ENCODE measurements at places on chromosomes 7 and 10.

DNA sequence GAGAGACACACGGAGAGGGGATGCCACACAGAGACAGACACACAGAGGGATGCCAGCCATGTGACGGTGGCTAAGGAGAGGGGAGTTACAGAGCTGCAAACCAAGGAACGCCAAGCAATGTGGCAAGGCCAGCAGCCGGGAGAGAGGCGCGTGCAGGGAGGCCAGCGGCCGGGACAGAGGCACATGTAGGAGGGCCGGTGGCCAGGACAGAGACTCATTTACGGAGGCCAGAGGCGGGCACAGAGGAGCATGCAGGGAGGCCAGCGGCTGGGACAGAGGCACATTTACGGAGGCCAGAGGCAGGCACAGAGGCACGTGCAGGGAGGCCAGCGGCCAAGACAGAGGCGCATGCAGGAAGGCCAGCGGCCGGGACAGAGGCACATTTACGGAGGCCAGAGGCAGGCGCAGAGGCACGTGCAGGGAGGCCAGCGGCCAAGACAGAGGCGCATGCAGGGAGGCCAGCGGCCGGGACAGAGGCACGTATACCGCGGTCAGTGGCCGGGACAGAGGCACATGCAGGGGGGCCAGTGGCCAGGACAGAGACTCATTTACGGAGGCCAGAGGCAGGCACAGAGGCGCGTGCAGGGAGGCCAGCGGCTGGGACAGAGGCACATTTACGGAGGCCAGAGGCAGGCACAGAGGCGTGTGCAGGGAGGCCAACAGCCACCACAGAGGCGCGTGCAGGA is 40.4 kb downstream of the INSIG1 start:
- DNase-seq, result no peak

- DNase-seq, result no peak
These were observed 56.6 kb upstream of the LAMB1 start for GRCh38 chr7:108059526-108059925.

- DNase-seq, result no peak
These were observed 32.7 kb downstream of the PRKAG2 start for GRCh38 chr7:151844071-151844824.

DNA sequence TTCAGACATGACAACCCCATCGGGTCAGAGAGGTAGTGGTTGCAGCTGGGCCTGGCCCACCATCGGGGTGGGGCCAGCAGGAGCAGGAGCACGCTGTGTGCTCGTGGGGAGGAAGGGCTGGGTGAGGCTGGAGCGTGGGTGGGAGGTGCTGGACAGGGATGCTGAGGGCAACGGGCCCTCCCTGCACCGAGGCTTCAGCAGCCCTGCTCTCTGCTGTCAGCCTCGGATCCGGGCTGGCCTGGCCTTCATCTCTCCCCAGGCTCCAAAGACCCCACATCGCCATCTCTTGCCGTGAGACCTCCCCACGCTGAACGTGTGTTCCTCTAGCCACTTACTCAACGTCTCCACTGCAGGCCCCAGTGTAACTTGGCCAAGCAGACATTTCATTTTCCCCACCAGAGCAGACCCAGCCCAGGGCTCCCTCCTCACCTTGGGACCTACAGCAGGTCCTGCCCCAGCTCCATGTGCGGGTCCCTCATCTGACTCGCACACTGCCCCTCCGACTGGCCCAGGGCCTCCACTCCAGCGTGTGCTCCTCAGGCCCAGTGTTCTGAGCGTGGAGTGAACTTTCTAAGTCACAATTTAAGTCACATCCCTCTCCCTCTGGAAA is 462.4 kb downstream of the DNAJB6 start:
- no peak for DNase-seq

- DNase-seq, result no peak
These were observed 7.8 kb downstream of the ATP6V0E2 start for GRCh38 chr7:149881328-149882247.

Measured in activated CD4-positive, CD25-positive, alpha-beta regulatory T cell treated with anti-CD3 and anti-CD28 coated beads, Interleukin-2, amount 50 U/mL, for 72 hours (primary cell).